ENCODE measurements at places on chromosomes 11 and 22.

DNA sequence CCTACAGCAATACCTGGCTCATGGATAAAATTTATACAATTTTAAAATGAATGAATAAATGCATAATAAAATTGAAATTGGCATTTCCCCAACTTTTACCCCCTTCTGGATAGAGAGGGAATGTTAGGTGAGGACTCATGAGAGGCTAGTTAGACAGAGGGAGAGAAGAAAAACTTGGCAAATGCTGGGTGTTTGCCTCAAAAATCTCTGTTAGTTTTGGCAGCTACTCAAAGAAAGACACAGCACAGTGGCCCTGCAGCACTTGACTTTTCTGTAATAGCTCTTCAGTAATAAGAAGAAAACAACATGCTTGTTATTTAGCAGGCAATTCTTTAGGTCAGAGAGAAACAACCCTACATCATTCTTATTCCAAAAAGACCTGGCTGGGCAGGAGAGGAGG lies 20.7 kb upstream of the IZUMO1R start:
- no peak for DNase-seq

GRCh38 chr11:8381871-8382396 lies 118.3 kb upstream of the LMO1 start:
- no peak for DNase-seq

GRCh38 chr11:5398936-5399335 lies 15.3 kb downstream of the OR51M1 start:
- no peak for DNase-seq

DNA sequence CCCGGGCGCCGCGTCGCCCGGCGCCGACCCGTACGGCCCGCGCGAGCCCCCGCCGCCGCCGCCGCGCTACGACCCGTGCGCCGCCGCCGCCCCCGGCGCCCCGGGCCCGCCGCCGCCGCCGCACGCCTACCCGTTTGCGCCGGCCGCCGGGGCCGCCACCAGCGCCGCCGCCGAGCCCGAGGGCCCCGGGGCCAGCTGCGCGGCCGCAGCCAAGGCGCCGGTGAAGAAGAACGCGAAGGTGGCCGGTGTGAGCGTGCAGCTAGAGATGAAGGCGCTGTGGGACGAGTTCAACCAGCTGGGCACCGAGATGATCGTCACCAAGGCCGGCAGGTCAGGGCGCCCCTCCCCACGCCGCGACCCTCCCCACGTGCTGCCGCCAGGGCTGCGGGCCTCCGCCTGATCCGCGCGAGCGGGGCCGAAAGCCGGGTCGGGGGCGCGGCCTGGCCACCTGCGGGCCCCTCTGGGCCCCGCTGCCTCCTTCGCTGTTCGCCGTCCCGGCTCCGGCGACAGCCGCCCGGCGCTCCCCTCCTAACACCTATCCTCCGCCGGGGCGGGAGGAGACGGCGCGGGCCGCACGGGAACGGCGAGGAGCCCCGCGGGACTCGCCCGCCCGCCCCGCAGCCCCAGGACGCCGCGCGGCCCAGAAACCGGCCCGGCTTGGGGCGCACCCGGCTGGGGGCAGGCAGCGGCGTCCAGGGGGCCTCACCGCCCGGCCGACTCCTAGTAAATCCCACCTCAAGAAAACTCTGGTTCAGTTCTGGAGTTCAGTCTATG lies 560 bp downstream of the TBX1 start:
- no peak for DNase-seq

- no peak for DNase-seq
Measured at GRCh38 chr11:121482231-121483129, 29.7 kb upstream of the SORL1-AS1 start.

GRCh38 chr22:39589875-39590274 lies 19.3 kb downstream of the CACNA1I start:
- DNase-seq, result no peak

DNA sequence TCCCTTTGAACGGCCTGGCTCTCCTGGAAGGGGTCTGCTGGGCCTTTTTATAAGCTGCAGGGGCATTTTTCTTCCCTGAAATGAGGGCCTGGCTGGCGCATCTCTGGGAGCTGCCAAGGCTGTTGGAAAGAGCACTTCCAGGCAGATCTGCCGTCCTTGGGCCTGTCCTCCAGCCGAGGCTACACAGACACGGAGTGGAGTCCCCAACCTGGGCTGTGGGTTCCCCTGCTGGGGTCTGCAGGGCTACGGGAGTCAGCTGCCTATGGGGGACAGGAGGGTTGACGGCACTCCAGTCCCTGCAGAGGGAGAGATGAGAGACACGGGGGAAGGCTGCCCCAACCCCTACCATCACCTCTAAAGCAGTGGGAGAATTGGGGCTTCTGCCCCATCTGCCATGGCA lies 606.6 kb downstream of the TBC1D22A start:
- no peak for DNase-seq

- no peak for DNase-seq
Measured at GRCh38 chr22:18056161-18056666, 21.6 kb upstream of the PEX26 start.

- DNase-seq, result no peak
Measured at GRCh38 chr11:69721106-69721505, 17.3 kb upstream of the FGF19 start.

- DNase-seq, result no peak
Measured at GRCh38 chr22:21780259-21780658, 44.7 kb upstream of the YPEL1 start.

- no peak for DNase-seq
Measured at GRCh38 chr11:9639985-9640384, 23.9 kb upstream of the SWAP70 start.

DNA sequence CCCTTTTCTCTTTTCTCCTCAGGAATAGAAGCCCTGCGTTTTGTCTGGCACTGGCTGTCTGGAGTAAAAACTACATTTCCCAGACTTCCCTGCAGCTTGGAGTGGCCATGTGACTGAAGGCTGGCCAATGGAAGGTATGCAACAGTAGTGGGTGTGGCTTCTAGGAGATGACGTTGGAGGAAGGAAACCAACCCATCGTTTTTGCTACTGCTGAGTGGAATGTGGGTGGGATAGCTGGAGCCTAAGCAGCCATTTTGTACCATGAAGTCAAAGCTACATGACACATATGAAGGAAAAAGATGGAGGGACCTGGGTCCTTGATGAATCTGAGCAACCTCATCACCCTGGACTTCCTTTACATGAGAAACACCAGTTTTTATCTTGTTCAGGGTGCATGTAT lies 19.6 kb downstream of the FGF3 start:
- no peak for DNase-seq

DNA sequence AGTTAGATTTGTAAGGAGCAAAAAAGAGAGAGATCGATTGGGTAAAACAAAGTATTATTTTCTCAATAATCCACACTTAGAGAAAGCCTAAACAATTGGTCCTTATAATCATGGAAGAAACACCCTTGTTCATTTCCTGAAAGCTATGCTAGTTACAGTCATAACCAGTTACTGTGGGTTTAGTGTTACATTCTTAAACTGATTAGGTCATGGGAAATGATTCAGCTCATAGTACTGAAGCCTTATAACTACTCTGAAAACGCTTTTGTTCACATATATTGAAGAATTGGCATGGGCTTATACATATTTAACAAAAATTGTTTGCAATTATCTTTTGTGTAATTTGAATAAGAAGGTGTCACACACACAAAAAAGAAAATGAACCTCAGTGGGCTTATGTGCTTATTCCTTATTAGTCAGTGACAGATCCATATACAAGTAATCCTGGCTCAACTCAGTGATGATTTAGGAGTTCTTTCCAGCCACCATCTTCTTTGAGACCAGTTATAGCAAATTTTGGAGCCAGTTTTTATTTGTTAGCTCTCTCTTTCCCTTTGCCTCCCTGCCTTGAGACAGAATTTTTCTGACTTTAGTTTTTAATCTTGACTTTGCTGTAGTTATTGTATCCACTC lies 198.5 kb upstream of the CTSC start:
- no peak for DNase-seq

- no peak for DNase-seq
Measured at GRCh38 chr11:78782725-78783124, 208.1 kb upstream of the NARS2 start.

DNA sequence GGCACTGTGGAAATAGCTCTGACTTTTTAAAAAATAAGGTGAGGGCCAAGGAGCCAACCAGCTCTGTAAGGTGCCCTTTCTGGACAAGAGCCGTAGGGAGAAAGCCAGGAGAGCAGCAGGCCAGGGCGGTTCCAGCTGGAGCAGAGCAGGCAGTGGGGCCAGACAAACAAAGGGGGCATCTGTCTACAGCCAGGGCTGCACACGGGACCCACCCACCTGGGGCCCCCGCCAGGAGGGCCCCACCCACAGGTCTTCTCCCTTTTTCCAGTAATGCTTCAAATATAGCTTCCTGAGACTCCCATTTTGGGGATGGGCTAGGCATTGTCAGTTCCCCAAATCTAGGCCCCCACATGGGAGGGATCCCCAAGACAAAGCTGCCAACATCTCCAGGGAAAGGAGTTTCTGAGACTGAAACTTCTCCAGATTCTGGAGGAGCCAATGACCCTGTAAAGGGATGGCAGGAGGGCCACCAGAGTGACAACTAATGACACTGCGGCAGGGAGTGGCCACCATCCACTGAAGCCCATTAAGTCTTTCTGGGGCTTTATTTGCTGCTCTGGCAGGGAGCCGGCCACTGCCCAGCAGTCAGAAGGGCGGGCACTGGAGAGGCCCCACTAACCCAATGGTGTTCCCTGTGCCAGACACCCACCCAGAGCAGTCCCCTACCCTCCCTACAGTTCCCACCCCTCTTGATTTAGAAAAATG lies 1.9 kb downstream of the ZFTA start:
- DNase-seq, result no peak

- no peak for DNase-seq
Measured at GRCh38 chr11:96242191-96242847, 100.7 kb downstream of the MAML2 start.

DNA sequence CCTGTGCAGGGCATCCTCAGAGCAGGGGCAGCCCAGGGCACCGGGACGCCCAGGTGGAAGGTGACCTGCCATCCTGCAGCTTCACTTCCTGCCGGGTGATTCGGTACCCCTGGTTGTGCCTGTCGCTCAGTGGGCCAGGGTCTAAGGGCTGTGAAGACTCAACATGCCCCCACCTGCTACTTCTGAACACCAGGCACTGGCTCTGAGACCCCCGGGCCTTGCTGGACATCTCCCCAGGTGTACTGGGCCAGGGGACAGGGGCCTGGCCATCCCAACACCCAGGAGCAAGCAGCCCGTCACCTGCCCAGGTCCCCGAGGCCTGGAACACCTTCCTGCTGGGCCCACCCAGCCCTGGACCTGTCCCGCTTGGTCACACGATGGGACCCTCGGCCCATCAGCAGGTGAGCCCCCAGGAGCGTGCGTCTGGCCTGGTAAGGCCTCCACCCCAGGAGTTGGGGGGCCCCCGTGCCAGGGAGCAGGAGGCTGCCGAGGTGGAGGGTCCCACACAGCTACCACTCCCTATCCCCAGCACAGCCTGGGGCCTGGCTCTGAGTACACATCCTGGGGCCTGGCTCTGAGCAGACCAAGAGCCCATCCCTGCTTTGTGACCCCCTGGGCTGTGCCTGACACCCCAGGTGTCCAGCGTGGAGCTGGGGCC lies 3.9 kb upstream of the MUC5B start:
- DNase-seq, result no peak

- no peak for DNase-seq
Measured at GRCh38 chr11:34505874-34506273, 7.7 kb downstream of the ELF5 start.

- DNase-seq, result no peak
Measured at GRCh38 chr22:27616033-27616432, 185.5 kb downstream of the MN1 start.

GRCh38 chr11:82959987-82960778 lies 58.6 kb downstream of the DDIAS start:
- DNase-seq, result no peak

DNA sequence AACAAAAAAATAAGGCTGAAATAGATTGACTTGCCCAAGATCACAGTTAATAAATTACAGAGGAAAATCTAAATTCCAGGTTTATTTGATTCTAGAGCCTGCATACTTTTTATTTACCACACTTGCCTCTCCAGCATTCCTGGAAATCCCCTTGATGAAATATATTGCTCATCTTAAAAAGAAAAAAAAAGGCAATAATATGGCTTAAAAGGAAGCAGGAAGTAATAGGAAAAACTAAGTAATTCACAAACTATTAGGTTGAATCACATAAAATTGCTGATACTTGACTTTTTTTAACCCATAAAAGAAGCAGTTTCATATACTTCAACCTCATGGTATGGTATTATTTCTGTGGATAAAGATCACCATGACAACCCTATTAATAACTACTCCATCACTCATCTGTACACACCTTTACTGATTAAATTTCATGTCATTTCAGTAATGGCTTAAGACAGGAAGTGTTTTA lies 52.9 kb downstream of the COPB1 start:
- no peak for DNase-seq

DNA sequence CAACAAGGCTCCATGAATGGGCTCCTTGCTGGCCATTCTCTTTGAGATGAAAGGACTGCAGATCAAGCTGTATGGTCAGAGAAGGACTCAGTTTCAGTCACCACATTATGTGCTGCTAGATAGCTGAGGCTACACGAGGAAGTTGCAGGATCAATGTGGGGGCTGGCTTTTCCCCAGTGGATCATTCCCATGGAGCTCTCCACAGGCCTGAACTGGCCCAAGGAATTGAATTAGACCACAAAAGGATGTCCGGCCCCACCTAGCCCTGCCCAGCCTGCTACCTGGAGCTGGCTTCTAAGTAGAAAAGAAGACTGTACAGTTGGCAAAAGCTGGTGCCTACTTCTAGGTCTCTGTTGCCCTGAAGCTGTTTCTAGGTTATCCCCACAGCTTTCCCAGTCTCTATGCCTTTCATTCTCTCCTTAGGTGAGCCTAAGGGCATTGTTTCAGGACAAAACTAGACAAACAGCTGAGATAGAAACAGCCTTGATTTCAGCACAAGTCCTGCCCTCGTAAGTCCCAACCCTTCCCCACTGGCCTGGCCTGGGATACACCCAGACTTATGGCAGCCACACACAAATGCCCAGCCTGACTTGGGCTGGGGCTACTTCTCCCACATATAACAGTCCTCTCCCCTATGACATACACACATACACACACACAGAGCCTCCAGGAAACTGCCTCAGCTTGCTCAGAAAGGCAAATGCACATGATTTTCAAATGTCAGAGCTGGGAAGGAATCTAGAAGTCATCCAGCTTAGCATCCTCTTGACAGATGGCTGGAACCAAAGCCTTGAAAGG lies 129.1 kb upstream of the NCAM1 start:
- DNase-seq, result no peak

- no peak for DNase-seq
Measured at GRCh38 chr11:119808407-119809185, 79.6 kb upstream of the NECTIN1 start.

DNA sequence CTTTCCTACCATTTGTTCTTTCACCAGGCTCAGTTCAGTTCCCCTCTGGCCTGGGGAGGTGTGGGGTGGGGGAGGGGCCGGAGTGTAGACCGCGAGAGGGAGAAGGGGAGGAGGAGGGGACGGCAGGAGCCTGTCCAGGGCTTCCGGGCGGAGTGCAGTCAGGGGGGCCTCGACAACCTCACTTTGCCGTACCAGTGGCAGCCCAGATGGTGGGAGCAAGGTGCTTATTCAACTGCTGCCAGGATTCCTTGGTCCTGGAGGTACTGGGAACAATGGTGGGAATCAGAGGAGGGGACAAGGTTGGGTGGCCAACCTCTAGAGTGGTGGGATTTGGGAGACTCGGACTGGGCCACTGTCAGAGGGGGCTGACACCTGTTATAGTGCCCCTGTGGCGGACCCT lies 1.2 kb downstream of the BACE1 start:
- DNase-seq, result no peak

GRCh38 chr11:3939211-3939610 lies 83.7 kb downstream of the STIM1 start:
- DNase-seq, result no peak

- no peak for DNase-seq
Measured at GRCh38 chr22:41613456-41613855, 7.4 kb downstream of the DESI1 start.

- DNase-seq, result no peak
Measured at GRCh38 chr11:113690619-113691569, 15.2 kb downstream of the TMPRSS5 start.

Measured in left renal cortex interstitium (tissue), 4 donors.